ENCODE measurements at places on chromosomes 12 and 14.
A peak's percentile ranks its signal among the peaks of the same experiment; 100 is the strongest.

GRCh38 chr12:65885312-65885711, 61.0 kb downstream of the HMGA2 start:
- no peak for DNase-seq

DNA sequence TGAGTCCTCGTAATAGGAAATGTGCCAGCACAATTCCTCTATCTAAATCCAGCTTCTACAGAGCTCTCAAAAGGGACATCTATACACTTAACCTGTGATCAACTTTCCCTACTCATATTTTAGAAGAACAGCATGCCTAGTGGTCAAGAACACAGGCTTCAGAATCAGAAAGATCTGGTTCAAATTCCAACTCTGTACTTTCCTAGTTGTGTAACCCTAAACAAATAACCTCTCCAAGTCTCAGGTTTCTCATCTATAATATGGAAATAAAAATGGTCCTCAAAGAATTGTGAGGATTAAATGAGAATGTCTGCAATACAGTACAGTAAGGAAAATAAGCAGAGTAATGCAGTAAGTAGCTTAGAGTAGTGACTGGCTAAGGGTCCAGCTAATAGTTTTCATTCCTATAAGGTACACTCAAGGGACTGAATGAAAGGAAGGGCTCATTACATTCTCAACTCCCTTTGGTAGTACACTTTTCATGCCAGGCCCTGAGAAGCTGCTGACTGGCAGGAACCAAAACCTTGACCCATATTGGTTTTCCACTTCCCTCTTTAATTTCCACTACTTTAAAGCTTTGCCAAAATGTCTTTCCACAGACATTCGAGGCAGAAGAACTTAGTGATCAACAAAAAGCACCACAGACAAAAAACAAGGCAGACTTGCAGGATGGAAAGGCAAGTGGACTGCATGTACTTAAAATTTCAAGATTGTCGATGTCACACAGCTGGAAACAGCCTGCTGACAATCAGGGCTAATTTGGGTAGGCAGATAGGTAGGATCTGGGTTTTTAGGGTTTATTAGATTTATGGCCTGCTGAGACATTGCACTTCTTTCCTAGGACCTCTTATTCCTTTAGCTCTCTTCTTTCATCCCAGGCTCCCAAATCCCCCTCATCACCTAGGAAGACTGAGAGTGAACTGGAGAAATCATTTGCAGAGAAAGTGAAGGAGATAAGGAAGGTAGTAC, 4.3 kb downstream of the CCDC196 start:
- no peak for DNase-seq

DNA sequence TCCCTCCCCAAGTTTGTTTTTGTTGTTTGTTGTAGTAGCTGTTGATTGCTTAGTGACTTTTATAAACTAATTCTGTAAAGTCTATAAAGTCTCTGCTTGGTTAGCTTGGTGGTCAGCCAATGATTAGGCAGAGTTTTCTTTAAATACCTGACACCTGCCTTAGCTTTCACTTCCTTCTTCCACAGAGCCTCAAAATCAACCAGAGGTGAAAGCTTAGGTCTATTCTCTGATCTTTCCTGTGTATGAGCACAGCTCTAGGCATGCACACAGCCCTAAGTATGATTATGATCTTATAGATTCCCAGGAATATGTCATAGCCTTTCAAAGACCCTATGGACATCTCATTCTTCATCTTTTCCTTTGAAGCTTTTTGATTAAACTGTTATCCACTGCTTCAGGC, 514.7 kb downstream of the AACS start:
- DNase-seq: no peak

GRCh38 chr14:25108959-25109358, 59.0 kb upstream of the STXBP6 start:
- peak; percentile 36 for DNase-seq

All from retinal pigment epithelial cell (primary cell).